ENCODE measurements at places on chromosomes 11 and 22.

DNA sequence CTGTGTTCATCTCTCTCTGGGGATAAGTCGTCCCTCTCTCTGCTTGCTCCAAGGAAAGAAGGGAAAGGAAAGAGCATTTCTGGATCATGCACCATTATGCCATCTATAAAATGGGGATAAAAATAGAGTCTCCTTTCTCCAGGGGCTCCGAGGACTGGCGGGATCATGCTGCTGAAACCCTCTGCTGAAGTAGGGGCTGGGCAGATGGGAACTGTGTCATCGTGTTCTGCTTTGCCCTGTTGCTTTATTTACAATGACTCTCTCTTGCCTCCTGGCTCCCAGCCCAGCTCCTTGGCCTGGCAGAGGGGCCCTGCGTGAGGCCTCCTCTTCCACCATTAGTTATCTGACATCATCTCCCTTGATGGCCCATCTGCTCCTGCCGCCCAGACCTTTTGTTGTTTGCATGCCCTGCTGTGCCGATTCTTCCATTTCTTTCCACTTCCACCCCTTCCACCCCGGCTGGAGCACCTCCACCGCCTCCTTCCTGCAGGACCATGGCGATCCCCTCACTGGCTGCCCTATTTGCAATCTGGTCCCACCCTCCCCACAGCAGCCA, 200.9 kb downstream of the MYO18B start:
- DNase-seq = no peak

DNA sequence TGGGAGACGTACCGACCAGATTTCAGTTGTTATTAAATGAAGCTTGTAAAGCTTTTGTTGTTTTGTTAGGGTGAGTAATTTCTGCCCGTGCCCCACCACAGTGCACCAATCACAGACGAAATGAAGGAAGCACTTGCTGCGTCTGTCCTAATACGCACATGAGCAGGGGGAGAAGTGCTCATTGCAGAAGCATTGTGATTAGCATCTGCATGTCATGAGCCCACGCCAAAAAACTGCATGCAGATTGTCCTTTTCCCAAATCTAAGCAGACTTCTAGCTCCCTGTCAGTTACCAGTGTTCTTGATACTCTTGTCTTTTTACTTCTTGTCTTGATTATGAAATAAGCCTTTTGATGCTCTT, 15.5 kb downstream of the RBX1 start:
- no peak for DNase-seq

GRCh38 chr11:70556884-70557741, 158.8 kb downstream of the CTTN start:
- no peak for DNase-seq

- no peak for DNase-seq
Measured at GRCh38 chr11:31387379-31387778, 17.7 kb downstream of the DNAJC24 start.

DNA sequence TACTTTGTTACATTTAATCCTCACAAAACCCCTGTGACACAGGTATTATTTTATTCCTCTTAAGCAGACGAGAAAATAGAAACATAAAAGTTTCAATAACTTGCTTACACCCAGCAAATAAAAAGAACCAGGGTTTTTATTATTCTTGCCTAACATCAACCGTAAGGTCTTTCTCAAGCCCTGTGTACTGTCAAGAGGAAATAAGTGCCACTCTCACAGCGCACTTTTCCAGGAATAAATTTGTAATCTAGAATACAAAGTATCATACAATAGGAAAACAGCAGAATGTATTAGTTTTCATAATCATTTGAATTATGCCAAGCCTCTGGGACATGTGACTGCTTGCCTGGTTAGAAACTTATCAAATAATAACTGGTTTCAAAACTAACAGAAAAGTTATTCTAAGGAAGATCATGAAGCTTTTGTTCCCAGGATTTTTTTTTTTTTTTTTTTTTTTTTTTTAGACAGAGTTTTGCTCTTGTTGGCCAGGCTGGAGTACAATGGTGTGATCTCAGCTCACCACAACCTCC, 7.4 kb downstream of the CCDC34 start:
- DNase-seq = no peak

GRCh38 chr22:46363611-46364321, 28.3 kb downstream of the TRMU start:
- DNase-seq = no peak

DNA sequence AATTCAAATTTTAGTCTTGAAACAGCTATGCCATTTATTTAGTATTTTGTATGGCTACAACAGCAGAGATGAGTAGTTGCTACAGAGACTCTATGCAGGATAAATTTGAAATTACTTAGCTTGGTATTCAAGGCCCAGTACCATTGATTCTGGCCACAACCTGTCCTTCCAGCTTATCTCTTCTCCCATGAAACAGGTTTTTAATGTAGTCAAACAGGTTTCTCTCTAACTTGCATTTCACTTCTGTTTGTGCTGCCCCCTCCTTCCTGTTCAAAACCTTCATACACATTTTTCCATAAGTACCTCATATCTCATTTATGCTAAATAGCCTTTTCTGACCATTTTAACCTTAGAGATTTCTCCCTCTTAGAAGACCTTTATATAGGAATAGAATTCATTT, 3.3 kb downstream of the USP47 start:
- DNase-seq = no peak

- DNase-seq = no peak
Measured at GRCh38 chr22:44309647-44310046, 3.1 kb downstream of the SHISAL1 start.

- no peak for DNase-seq
Measured at GRCh38 chr11:37407461-37407860, 809.4 kb upstream of the RAG2 start.

GRCh38 chr22:41308544-41308947, 7.2 kb downstream of the ZC3H7B start:
- no peak for DNase-seq

GRCh38 chr22:37206118-37206840, 6.0 kb downstream of the SSTR3 start:
- no peak for DNase-seq

- DNase-seq = no peak
Measured at GRCh38 chr22:33438273-33438672, 380.1 kb upstream of the SYN3 start.

- DNase-seq = no peak
Measured at GRCh38 chr11:2780850-2781407, 81.1 kb upstream of the KCNQ1OT1 start.

- no peak for DNase-seq
Measured at GRCh38 chr11:7021318-7021717, 1.0 kb downstream of the NLRP14 start.

GRCh38 chr11:84295815-84296214, 1009.6 kb upstream of the CCDC90B start:
- no peak for DNase-seq

DNA sequence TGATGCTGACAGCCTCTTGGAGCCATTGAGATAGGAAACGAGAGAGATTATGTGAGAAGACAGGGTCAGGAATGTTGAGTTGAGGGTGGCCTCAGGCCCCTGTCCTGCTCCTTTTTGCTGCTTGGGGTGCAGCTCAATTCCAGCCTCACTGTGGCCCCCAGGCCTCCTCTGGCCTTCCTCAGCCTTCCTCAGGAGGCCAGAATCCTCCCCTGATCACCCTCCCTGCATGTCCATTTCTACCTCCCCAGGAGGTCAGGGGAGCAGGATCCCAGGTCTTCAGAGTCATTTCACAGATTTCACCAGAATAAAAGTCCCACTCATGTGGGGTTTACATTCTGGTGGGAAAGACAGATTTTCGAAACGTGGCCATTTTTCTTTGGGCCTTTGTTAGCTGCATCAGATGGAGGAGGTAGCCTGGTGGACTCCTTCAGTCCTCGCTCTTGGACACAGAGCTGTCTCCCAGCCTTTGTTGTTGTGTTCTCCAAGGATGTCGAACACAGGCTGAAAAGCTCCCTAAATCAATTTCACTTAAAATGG, 2.2 kb upstream of the KCNQ1OT1 start:
- DNase-seq = no peak

GRCh38 chr11:70594031-70594430, 195.7 kb downstream of the CTTN start:
- DNase-seq = no peak

DNA sequence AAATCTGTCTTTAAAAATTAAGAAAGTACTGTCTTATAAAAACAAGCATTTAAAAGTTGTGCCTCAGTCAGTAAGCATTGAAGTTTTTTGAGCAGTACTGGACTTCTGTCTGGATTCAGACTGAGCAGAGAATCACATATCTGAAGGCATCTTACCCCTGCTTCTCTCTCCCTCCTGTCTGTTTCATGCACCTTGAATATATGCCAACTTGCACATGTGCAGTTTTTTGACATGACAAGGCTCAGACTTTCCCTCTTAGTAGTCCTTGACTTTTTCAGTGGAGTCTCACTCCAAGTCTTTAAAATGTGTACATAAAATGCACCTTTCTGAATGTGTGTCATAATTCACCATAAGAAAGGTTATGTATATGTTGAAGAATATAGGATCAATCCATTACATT, 19.8 kb downstream of the SPECC1L start:
- no peak for DNase-seq

DNA sequence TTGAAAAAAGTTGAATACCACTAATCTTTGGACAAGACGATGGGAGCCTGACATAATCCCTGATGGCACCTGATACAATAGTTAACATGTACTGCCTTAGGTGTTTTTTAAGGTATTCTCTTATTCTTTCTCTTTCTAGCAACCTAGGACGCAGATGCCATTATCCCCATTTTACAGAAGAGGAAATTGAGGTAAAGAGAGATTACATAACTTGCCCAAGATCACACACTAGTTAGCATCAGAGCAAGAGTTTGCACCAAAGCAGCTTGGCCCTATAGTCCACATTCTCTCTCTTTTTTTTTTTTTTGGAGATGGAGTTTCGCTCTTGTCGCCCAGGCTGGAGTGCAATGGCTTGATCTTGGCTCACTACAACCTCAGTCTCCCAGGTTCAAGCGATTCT, 35.7 kb upstream of the RBFOX2 start:
- no peak for DNase-seq
